Posterior vena cava (tissue), 2 donors: ENCODE measurements at places on chromosomes 4 and X.

- DNase-seq, result no peak
Observed at GRCh38 chr4:125187226-125188176, 127.3 kb upstream of the FAT4 start.

DNA sequence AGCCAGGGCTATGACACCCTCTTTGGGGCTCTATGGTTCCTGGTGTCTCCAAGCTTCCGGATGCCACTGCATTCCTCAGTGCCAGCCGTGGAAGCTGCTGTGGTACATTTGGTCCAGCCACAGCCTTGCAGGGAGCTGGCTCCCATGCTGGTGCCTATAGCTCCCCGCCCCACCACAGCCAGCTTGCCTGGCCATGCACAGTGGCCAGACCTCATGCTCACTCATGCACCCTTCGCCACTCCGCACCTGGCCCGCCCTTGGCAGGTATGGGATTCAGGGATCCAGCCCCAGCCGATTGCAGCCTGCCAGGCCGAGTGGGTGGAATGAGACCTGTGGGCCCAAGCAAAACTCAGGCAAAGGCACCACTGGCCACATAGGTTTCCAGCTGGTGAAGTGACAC lies 354.8 kb downstream of the GRIA2 start:
- DNase-seq, result no peak

DNA sequence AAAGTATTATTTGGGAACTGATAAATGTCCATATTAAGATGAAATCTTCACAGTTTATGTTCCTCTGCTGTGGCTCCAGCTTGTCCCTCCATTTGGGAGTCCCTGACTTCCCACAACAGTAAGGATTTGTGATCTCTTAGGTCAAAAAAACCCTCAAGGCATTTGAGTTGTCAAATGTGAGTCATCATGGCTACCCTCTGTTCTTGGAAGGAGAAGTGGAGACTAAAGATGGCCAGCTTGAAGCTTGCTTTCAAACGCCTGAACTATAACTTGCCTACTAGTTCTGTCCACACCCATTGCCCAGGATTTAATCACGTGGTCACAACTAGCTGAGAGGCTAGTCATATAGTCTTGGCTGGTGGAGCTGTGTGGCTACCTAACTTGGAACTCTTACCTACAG lies 107.8 kb downstream of the CCNG2 start:
- DNase-seq, result no peak

GRCh38 chr4:89640620-89641366 lies 196.2 kb downstream of the SNCA start:
- DNase-seq, result peak; percentile 74

DNA sequence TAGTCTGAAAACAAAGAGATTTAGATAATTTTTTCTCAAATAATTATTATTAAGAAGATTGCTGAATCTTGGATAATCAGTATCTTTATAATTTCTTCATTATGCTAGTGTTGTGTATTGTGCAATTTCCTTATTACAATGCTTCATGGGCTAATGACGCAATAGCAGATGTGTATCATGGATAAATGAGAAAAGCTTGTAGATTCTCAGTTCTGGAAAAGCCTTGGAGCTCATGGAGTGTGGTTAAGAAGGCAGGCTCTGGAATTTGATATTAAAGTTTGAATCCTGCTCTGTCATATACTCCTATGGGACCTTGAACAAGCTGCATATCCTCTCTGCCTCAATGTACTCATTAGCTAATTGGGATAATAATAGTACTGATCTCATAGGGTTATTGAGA lies 18.9 kb upstream of the CXCL8 start:
- no peak for DNase-seq

- no peak for DNase-seq
Observed at GRCh38 chrX:109186939-109187338, 294.9 kb downstream of the GUCY2F start.

GRCh38 chr4:59341506-59341905 lies 1858.6 kb upstream of the ADGRL3 start:
- no peak for DNase-seq

- DNase-seq, result no peak
Observed at GRCh38 chr4:112519689-112520597, 4.0 kb upstream of the NEUROG2 start.

- DNase-seq, result no peak
Observed at GRCh38 chr4:102819588-102820365, 7.6 kb downstream of the UBE2D3 start.

DNA sequence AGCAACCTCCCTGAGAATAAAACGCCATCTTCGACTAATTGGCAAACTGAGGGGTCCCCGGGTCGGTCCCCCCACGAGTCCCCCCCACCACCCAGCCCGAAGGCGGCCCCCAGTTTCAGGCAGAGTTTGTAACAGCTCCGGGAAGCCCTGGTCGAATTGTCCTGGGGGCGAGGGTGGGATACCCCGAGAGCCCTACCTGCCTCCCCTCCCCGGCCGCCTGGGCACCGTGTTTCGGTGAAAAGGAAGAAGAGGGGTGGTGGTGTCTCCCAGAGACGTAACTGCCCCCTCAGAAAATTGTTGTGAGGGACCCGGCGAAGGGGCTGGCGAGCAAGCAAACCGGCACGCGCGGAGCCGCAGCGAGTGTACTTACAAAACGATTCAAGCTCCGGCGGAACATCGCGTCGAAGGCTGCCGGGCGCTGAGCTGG lies 1.2 kb downstream of the ATP11C start:
- DNase-seq, result no peak

- DNase-seq, result no peak
Observed at GRCh38 chr4:25925486-25926201, 11.6 kb downstream of the SMIM20 start.

DNA sequence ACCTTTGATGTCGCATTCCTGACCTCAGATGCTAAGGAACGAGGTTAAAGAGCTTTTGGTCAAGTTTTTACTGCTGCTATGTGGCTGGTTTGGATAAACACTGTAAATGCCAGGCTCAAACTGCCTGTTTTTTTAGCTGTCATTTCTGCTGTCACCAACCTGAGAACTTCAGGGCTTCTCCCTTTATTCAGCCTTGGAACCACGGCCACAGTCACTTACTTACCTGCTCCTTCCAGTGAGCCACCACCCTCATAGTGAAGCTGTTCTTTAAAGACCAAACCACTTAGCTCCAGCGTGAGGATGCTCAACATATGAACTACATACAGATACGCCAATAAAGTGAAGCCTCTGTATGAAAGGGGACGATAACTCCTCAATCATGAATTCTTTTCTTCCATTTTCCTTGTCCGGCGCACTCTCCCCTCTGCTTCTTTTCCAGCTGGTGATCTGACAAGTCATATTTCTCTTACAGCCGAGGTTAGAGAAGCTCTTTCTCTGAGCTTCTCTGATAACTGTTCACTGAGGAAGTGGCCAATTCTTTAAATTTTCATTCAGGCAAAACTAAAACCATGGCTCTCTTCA lies 152.8 kb upstream of the ANK2 start:
- DNase-seq, result no peak

DNA sequence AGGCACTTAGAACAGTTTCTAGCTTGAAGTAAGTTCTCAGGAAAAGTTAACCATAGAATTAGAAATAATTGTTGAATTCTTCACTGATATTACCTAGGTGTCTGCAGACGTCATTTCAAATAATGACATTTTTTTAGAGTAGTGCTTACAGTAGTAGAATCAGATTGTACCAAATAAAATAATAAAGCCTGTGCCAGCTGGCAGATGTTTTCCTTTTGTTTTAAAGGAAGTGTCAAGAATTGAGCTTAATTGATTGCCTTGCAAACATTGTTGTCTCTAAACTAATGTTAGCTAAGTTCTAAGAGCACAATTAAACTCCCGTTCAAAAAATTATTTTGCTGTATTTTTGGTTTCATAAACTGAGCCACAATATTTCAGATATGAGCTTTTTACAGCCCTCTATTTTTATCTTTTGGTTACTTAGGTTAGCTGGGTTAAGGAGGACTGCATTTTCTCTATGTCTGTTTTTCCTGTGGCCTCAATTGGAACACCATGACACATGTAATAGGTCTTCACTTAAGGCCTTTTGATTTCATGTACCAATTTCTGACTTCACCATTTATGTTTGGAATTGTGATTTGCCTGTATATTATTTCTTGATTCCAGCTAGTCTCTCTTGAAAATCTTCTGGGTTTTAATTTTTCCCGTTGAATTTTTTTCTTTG lies 64.2 kb downstream of the DCUN1D4 start:
- DNase-seq, result no peak

- no peak for DNase-seq
Observed at GRCh38 chr4:18566970-18567799, 545.6 kb upstream of the LCORL start.

DNA sequence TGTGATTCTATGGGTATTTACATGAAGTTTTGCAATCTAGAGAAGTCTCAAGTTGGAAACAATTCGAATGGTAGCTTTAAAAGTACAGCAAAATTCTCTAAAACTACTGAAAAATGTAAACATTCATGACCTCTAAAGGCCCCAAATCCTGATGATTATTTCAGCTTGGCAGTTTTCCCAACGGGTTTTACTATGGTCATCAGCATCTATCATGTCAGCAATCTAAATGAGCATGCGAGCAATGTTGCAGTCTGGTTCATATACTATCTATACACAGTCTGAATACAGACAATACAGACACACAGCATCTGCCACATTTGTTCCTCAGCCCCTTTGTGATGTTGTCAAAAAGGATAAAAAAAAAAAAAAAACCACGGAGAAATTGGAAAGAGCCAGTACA lies 790.3 kb upstream of the HTR2C start:
- no peak for DNase-seq

- DNase-seq, result no peak
Observed at GRCh38 chr4:125938541-125938940, 623.8 kb downstream of the FAT4 start.

GRCh38 chr4:149690726-149691125 lies 124.9 kb downstream of the IQCM start:
- no peak for DNase-seq

GRCh38 chr4:79604152-79604551 lies 196.1 kb upstream of the GK2 start:
- no peak for DNase-seq

DNA sequence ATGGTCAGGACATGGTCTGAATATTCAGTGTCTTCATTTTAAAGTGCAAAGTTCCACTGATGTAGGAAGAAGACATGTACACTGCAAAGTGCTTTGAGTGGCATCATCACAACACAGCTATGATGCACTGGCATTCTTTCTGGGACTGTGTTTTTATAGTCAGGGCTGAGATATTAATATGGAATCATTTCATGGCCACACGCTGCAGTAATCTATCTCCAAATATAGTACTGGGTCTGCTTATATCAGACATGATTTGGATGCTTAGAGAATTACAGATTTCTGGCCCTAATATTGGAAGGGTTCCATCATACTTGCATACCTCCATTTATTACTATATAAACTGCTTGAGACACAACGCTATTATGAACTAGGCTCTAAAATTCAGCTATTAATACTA lies 1170.9 kb downstream of the NLGN4X start:
- DNase-seq, result no peak

- no peak for DNase-seq
Observed at GRCh38 chr4:98530572-98530971, 127.8 kb downstream of the TSPAN5 start.

GRCh38 chr4:57265831-57266582 lies 155.8 kb upstream of the IGFBP7 start:
- DNase-seq, result no peak

- DNase-seq, result no peak
Observed at GRCh38 chr4:94307231-94307871, 35.3 kb downstream of the HPGDS start.

DNA sequence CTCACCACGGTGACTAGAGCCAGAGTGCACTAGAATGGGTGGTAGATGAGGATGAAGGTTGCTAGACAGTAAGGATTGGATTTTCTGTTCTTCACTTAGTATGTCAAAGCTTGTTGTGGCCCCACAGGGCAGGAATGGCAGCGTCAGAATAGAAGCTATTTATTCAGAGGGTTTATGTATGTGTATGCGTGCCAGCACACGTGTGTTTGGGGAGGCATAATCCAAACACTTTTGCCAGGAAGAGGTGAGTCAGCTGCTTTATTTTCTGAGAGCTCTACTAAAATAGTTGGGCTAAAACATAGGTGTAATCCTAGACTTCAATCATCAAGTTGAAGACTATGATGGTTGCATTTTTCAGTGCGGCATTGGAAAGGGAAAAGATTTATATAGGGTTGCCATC lies 1.2 kb upstream of the MAGEE2 start:
- no peak for DNase-seq

DNA sequence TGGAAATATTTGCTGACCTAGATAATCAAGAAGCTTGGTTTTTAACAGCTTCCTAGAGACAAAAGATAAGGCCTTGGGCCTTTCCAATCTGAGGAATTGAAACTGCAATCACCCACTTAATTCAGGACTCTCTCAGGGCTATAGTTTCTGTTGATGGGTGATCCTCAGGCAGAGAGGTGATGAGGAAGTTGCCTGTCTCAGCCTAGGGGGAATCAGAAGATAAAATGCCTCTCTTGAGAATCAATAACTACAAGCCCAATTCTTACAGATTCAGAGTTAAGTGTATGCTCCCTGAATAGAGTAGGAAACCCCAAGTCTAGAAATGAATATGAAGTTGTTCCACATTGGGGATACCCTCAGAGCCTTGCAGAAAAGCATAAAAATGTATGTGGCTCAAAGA lies 45.5 kb downstream of the NFKB1 start:
- no peak for DNase-seq

- DNase-seq, result peak; percentile 94
Observed at GRCh38 chr4:8182858-8183725, 16.0 kb upstream of the SH3TC1 start.

GRCh38 chrX:68942104-68942503 lies 113.3 kb downstream of the EFNB1 start:
- DNase-seq, result no peak

DNA sequence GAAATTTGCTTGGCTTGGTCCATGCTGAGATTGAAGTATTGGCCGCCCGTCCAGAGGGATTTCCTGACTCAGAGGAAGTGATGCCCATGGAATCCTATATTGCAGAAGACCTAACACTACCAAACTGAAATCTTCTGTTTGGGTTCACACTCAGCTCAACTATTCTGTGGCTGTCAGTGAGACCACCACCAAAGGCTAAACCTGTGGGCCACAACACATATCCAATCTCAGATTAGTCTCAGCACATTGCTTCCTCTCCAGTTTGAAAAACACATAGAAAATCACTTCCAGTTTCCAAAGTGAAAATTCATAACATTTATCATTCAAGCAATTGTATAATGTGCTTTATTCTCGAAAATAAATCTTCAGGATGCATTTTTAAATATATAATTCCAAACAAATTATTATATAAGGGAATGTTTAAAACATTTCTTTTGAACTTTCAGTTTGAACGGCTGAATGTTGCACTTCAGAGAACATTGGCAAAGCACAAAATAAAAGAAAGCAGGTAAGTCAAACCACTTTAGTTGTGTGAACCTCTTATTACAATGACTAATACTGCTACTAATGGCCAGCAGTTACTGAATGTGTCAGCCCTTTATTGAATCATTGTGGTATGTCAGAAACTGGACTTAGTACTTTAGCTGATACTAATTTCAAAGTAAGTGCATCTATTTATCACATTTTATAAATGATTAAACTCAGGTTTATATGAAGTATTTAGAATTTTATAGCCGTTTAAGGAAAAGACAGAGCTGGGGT lies 37.0 kb downstream of the GUCY1A1 start:
- no peak for DNase-seq

DNA sequence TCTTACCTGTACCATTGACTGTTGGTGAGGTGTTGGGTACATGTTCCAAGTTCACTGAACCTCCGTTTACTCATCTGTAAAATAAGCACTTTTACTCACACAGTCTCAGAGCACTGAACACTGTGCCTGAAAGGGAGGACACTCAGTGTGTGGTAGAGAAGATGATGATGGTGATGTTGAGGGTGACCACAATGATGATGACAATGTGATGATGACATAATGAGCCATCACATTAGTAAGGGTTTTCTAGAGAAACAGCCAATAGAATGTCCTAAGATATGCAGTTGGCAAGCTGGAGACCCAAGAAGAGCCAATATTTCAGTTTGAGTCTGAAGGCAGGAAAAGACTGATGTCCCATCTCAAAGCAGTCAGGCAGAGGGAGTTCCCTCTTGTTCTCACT lies 315.4 kb upstream of the IGFBP7 start:
- DNase-seq, result no peak
